ENCODE measurements at places on chromosomes 12 and 14.
A peak's percentile ranks its signal among the peaks of the same experiment; 100 is the strongest.

- DNase-seq, result no peak
These were observed 225.7 kb downstream of the KCNC2 start for GRCh38 chr12:74983917-74984316.

DNA sequence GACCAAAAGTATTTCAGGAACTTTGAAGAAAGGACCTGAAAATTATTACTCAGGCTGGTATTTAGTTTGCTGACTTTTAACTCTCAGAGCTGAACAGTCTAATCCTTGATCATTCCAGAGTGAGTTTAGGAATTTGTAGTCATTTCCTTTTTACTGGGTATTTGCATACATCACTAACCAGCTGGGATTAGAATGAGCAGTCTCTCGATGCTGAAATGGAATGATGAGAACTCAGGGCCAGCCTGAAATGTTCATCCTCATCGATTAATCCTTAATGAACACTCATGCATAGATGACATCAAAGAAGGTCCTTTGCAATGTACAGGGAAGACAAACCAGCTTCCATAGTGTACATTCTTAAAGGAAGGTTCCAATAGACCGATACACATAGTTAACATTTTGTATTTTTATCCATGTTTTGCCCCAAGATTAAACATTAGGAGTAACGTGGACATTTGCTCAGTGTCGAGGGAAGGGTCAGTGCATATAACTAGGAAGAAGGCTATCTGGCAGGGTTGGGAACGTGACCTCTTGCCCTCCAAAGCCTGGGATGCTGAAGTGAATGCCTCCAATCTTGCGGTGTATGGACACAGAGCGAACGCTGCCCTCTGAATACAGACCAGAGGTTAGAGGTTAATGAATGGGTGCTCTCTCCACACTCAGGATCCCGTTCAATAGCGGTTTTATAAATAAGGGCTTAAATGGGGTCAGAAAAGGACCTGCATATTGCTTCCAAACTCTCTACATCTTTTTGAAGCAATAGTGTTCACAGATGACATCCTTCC lies 14.5 kb downstream of the FBXL14 start:
- DNase-seq, result no peak

DNA sequence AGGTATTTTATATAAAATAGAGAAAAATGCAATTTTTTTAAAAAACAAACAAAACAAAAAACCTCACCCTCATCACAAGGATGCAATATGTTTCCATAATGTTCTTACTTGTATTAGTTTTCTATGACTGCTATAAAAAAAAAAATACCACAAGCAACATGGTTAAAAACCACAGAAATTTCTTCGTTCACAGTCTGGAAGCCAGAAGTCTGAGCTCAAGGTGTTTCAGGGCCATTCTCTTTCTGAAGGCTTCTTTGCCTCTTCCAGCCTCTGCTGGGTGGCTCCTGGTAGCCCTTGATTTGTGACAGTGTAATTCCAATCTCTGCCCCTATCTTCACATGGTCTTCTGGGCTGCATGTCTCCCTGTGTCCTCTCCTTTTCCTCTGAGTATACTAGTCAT lies 21.5 kb upstream of the SSTR1 start:
- no peak for DNase-seq

GRCh38 chr12:76670776-76671175 lies 93.1 kb upstream of the ZDHHC17 start:
- DNase-seq, result no peak

DNA sequence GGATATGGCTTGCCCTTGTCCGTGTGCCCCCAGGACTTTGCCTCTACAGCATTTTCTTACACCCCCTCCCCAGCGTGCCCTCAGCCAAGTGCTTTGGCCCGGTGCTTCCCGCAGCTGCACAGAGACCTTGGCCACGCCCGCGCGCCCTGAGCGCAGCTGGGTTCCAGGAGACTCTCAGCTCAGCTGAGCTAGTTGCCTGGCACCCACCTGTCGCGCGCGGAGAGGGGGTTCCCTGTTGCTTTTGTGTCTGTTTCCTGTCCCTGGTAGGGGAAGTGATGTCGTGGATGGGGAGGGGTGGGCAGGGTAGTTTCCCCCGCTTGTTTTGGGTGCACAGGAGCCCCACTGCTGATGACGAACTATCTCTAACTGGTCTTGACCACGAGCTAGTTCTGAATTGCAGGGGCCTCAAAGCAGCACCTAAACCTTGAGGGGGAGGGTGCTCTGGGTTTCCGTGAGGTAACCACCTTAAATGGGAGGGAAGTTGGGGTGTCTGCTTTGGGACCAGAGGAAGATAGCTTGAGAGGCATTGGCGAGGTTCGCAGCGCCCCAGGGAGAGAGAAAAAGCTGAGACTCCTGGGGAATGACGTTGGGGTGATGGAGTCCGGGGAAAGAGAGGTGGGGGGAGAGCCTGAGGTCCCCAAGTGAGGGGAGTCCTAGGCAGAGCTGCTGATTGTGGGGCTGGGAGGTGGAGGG lies 1.5 kb downstream of the DIO3 start:
- DNase-seq, result no peak

DNA sequence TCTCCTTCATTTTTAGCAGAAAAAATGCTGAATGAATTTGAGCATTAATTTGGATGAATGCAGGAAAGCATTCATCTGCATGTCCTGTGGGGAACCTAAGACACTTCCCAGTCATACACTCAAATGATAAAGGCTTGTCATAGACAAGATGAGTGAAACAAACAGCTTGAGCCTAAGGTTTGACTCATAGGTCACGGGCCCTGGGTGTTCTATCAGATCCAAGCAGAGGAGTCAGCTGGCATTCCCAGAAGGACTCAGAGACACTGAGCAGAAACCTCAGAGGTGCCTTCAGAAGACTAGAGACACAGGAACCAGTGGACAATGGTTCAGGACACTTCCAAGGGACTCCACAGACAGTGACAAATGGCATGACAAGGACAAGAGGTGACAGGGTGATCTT lies 183.9 kb downstream of the NTF3 start:
- no peak for DNase-seq

DNA sequence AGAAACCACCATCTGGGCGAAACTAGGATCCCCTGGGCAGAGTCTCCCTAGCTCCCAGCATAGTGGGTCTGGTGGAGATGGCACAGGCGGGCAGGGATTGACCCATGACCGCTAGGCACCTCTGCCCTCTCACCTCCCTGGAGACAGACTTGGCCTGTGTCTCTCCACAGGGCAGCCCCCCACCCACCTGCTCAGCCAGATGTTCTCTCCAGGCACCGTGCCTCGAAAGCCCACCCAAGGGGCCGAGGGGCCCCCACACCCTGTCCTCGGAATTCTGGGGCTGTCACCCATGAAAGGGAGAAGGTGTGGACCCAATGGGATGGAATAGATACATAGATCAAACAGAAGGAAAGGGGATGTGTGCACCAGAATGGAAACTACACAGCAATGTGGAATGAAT lies 229.1 kb upstream of the RTL1 start:
- no peak for DNase-seq

- DNase-seq, result no peak
These were observed 179.6 kb downstream of the TMX1 start for GRCh38 chr14:51419685-51420084.

DNA sequence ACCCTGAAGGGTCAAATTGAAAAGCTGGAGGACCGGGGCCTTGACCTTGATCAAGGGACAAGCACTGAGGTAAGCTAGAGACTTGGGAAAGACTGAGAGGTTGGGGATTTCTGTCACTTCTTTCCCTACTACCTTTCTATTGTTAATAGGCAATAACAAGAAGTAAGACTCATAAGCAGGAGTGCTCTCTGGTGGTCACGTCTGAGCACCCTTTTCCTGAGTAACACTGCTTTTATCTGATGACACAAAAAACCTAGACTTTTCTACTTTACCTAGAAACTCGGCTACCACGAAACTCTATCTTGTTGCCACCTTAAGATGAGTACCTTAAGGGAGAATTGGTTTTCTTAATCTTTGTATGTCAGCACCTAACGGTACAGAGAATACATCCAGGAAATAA lies 35.5 kb upstream of the PPFIBP1 start:
- no peak for DNase-seq

DNA sequence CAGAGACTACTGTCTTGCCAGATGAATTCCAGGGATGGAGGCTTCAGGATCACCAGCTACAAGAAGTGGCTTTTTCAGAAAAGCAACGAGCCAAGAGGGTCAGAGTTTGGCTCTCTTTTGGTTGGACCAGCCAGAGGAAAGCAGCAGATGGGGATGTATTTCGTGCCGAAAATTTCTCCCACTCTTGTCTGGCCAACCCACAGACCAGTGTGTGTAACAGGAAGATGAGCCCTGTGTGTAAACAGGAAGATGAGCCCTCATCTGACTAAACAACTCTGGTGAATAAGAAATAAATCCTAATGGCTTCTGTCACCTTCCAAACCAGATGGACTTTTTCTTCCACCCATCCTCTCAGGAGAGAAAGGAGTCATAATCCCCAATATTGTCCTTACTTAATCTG lies 13.1 kb downstream of the GPR68 start:
- no peak for DNase-seq

DNA sequence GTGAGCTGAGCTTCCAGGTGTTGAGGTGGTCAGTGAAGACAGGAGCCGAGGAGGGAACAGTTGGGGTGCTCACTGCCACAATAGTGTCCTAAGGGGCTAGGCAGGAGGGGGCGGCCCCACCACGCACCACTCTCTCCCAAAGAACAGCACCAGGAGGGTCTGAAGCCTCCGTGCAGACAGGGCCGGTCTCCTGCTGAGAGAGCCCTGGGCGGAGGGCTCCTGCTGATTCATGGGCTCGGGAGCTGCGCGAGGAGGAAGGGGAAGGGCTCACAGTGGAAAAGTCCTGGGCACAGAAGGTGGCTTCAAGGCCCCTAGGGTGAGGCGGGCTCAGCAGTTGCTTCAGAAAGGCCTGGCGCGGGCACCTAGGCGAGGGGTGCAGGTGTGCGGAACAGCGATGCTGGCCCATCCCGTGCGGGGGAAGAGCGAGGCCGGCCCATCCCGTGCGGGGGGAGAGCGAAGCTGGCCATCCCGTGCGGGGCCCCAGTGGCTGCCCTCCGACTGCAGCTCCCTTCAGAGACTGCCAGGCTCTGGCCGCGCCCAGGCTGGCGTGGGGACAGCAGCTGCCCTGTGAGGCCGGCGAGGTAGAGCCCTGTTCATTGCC lies 176.7 kb downstream of the ADGRD1 start:
- DNase-seq, result no peak

GRCh38 chr12:100528471-100529127 lies 44.9 kb upstream of the GAS2L3 start:
- DNase-seq, result no peak

GRCh38 chr12:32493282-32493681 lies 93.9 kb downstream of the FGD4 start:
- no peak for DNase-seq

DNA sequence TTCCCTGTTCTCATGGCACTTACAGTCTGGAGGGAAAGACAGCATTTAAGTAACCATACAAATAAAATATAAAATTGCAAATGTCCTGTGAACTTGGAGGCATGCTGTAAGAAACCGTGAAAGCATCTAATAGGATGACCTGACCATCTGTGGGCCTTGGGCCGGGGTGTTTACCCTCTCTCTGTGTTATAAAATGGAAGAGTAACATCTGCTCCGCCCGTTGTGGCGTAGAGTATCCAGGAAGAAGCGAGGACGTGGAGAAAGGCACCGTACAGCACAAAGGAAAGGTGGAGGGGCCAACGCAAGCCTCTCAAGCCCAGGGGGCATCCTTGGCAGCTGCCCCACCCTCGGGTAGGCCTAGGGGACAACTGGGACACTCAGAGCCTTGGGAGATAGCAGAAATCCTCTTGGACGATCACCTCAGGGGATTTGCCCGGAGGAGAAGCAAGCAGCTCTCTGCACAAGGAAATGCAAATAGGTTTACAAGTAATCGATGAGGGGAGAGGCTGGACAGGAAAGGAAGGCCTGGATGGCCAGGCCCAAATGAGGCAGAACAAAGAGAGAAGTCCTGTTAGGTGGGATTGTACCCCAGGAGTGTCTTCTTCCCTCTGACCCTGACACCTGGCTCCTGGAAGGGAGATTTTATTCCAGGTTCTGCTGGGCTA lies 26.2 kb downstream of the VSX2 start:
- no peak for DNase-seq

- no peak for DNase-seq
These were observed 178.9 kb upstream of the FKBP4 start for GRCh38 chr12:2615665-2616402.

DNA sequence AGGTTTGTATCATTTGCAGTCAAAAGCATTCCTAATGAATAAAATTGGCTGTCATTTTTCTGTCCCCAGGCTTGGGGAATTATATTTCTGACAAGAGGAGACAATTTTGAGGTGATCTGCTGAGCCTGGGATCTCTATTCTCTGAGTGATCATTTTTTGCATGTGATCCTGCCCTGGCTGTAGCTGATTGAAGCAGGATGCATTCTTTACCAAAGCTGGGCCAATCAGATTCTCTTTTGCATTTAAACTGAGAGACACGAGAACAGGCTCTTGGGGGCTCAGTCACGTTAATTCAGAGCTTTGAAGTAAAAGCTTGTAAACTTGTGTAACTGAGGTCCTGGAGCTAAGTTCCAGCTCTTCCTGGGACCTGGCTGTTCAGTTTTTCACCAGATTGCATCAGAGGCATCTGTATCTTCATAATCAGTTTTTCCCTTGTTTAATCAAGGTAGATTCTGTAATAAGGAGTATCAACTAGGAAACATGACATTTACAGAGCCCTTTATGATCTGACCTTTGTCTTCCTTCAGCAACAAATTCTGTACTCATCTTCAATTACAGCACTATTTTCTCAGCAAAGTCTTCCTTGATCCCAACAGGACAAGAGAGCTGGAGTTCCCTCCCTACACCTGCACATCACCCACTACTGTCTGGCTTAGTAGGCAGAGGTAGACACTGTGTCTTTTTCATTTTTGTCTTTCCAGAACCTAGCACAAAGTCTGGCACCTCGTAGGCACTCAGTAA lies 35.0 kb upstream of the MANSC4 start:
- DNase-seq, result no peak

DNA sequence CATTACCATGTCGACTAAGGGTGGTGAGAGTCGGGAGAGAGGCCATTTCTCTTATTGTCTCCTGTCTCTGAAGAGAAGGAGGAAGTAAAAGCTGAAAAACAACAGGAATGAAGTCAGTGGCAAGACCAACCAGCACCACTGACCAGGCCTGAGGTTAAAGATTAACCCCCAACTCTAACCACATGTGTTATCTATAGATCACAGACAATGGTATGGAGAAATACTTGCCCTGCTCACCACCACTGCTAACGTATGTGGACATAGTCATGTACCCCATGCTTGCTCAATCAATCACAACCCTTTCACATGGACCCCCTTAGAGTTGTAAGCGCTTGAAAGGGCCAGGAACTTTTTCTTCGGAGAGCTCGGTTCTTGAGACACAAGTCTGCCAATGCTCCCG lies 690.9 kb upstream of the LMO3 start:
- no peak for DNase-seq

GRCh38 chr12:120988234-120988633 lies 9.9 kb downstream of the HNF1A start:
- DNase-seq, result no peak

- DNase-seq, result no peak
These were observed 191.5 kb upstream of the PRKD1 start for GRCh38 chr14:30118992-30119640.

- DNase-seq, result peak; percentile 78
These were observed 514.0 kb downstream of the FUT8 start for GRCh38 chr14:65926504-65926903.

- DNase-seq, result no peak
These were observed 11.4 kb downstream of the MGST1 start for GRCh38 chr12:16358878-16359277.

Measured in iPS DF 19.7 (cell line).